Uterus (tissue), 4 donors: ENCODE measurements at places on chromosomes 4 and X.

GRCh38 chr4:135164601-135165000 is 963.0 kb upstream of the PABPC4L start:
- no peak for DNase-seq

DNA sequence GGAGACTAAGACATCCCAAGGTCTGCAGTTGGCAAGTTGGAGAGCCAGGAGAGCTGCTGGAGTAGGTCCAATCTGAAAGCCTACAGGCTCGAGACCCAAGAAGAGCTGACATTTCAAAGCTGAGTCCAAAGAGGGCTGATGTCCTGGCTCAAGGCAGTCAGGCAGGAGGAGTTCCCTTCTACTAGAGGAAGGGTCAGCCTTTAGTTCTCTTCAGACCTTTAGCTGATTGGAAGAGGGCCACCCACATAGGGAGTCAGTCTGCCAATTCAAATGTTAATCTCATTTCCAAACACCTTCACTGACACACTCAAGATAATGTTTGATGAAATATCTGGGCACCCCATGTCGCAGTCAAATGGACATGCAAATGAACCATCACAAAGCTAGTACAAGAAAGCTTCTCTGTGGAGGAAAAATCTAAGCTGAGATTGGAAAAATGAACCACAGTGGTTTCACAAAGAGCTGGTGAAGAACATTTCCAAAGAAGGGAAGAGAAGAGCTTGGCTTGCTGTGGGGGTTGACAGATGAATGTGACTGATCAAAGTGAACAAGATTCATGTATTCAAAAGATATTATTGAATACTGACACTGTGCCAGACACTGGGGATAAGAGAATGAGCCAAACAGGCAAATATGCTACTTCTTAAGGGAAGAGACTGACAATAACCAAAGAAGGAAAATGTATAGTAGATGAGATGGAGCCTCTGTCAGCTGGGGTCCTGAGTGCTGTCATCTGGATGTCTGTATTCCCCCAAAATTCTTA is 61.2 kb downstream of the STK32B start:
- DNase-seq: no peak

DNA sequence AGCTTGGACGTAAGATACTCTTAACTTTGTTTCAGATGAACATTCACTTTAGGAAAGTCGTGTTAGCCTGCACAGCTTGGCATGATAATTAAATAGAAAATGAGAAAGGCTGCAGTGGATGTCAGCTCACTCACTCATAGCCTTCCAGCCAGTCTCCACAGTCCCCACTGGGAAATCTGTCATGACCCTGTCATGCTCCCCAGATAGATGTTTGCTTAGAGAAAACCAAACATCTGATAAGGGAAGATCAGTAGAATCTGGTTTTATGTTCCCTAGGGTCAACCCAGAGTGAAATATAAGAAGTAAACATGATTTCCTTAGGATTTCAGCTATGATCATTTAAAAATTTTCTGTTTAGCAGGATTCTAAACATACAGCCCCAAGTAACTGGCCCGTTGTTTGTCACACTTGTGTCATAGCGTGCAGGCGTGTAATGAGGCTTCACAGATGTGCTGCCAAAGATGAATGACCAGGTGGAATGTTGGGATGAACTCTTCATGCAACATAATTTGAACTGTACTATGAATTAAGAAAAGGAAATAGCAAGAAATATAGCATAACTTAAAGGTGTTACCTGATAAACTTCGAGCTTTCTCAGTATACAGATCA is 180.1 kb downstream of the BANK1 start:
- DNase-seq: no peak

DNA sequence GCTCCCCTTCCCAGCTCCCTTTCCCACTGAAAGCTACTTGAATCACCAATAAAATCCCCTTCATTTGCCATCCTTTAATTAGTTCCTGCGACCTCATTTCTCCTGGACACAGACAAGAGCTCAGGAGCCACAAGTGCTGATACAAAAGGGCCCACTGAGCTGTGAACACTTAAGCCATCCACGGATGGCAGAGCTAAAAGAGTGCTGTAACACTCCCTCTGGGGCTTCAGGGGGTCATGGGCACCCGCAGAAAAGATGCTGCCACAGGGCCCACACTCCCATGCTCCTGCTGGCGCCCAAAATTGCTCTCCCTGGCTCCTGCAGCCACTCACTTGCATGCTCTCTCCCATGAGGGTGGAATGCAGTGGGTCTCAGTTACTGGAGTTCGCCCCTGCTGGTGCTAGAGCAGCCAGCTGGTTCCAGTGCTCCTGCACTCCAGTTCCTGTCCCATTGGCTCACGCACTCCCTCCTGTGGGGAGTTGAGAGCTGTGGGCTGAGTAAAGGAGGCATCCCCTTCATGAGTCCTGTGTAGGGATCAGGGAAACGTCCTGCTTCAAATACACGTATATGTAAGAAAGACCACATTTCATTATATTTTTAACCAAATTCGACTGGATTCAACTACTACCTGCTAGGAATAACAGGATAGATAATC is 1291.0 kb downstream of the ARAP2 start:
- no peak for DNase-seq

DNA sequence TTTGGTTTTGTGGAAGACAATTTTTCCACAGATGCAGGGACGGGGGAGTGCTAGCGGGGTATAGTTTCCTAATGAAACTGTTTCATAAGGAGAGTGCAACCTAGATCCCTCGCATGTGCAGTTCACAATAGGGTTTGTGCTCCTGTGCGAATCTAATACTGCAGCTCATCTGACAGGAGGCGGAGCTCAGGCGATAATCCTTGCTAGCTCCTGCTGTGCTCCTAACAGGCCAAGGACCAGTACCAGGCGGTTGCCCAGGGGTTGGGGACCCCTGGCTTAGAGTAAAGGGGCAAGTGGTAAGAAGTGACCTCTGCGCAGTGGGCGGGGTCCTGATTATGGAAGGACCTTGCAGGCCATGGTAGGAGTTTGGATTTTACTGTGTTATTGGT is 3.8 kb downstream of the SCML1 start:
- no peak for DNase-seq

GRCh38 chrX:130165181-130165702 is 399 bp downstream of the AIFM1 start:
- DNase-seq: peak; percentile 47

- no peak for DNase-seq
Observed at GRCh38 chrX:34875204-34875603, 67.4 kb upstream of the FAM47B start.

DNA sequence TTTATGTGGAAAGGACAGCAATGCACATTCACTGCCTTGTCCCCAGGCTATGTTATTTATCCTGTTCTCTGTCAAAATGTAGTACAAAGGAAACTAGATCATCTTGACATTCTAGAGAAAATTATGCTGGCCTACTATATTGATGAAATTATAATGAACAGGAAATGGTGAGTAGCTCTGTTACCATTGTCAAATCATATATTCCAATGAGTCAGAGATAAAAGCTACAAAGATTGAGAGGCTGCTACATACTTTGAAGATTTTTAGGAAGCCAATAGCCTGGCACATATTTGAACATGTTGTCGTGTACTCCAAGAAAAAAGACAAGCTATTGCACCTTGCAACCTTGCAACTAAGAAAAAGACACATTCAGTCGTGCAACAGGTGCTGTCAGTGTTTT is 52.7 kb upstream of the TET2 start:
- no peak for DNase-seq

DNA sequence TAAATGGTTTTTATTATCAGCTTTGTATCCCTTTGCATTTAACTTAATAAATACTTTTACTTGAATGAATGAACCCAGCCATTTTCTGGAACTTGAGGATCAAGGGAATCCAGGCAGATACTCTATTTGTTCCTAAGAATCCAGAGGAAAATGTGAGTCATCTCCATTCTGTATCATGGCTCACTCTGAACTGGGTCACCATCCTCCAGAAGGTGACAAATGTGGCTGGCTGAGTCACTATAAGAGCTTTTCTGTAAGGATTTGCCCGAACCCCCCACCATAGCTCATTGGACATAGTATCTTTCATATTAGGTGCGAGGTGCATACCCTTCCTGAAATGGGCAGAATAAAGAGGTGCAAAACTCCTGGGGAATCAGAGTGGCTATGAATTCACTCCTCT is 25.8 kb downstream of the RTL9 start:
- no peak for DNase-seq

DNA sequence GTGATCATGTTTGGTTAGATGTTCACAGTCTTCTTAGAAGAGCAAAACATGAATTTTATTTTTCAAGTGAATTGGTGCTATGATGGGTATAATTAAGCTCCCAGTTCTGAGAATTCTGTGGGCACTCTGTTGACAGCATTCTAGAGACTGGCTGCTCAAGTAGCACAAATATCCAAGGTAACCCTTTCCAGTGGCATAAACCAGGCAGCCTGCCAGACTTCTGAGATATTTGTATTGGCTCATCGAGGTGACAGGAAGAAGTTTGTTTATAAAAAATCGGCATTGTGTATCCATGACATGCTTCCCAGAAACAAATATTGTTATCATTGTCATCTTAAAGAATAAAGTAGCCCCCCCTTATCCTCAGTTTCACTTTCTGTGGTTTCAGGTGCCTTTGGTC is 28.3 kb downstream of the LANCL3 start:
- no peak for DNase-seq
